ACHN (cell line): ENCODE measurements at places on chromosomes 3 and 15.

- DNase-seq: no peak
These were observed 109.2 kb downstream of the ASB7 start for GRCh38 chr15:100711516-100712021.

GRCh38 chr15:70528270-70528706 is 235.1 kb downstream of the UACA start:
- peak; percentile 42 for DNase-seq

GRCh38 chr3:59857589-59858346 is 807.9 kb upstream of the CFAP20DC start:
- DNase-seq: peak; percentile 77

DNA sequence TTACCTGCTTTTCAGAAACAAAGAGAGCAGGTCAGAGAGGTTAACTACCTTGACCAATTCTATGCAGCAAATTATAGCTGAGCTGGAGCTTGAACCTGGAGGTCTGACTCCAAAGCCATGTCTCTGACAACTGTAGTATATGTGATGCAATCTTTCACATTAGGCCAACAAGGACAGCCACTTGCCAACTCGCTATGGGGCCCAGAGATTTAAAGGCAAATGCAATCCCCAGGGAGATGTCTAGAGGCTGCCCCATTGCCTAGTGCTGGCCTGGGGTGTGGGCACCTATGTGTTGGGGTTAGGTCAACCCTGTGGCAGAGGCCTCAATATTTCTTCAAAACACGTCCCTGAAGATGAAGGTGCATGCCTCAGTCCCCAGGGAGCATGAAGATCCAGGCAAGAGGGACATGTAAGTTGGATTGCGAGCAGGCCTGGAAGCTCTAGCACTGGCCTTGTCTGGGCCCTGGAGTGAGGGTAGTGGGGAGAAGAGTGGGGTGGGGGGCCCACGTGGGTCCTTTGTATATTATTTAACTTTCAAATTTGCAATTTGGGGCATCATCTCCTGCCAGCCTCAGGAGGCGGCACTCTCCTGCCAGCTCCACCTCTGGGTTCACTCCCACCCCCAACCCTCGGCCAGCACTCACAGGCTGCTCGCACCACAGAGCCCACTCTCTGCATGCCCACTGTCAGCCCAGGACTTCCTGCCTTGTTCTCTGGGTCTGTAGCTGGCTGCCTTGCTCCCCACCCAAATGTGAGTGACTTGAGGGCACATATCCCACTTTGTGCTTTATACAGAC is 64.3 kb downstream of the SLC12A8 start:
- DNase-seq: no peak

DNA sequence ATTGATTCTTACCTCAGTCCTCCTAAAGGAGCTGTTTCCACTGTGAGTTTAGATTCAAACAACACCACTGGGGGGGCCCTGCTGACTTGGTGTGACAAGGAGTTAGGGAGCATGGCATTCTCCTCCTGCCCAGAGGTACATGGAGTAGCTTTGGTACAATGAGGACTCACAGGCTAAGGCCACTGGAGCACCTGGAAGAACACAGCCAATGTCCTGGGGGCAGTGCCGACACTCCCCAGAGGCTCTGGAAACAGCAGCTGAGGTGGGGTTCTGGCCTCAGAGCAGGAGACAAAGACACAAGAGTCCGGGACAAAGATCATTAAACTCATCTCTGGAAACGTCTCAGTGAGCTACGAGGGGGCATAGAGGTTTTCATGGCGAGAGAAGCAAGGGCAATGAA is 69.7 kb upstream of the POMGNT2 start:
- no peak for DNase-seq

GRCh38 chr3:172914854-172915253 is 164.3 kb downstream of the ECT2 start:
- no peak for DNase-seq
